ENCODE measurements at places on chromosomes 7 and 10.
A peak's percentile ranks its signal among the peaks of the same experiment; 100 is the strongest.

DNA sequence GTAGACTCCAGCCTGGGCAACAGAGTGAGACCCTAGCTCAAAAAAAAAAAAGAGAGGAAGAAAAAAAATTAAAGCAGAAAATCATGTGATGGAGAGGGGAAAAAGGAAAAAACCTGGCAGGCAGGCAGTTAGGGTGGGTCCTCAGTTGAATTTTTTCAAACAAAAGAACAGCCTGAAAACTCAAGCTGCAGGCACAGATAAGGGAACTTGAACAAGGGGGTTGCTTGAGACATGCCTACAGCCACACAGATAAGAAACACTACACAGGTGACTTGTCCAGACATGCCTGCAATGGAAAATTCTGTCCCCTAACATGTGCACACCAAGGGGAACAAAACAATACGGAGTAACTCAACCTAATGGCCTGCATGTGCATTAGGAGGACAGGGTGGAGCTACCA lies 19.2 kb downstream of the VIM start:
- no peak for DNase-seq

- no peak for DNase-seq
Observed at GRCh38 chr7:103094102-103094501, 19.2 kb downstream of the ARMC10 start.

- DNase-seq: peak; percentile 60
Observed at GRCh38 chr7:157432957-157433576, 96.3 kb downstream of the DNAJB6 start.

DNA sequence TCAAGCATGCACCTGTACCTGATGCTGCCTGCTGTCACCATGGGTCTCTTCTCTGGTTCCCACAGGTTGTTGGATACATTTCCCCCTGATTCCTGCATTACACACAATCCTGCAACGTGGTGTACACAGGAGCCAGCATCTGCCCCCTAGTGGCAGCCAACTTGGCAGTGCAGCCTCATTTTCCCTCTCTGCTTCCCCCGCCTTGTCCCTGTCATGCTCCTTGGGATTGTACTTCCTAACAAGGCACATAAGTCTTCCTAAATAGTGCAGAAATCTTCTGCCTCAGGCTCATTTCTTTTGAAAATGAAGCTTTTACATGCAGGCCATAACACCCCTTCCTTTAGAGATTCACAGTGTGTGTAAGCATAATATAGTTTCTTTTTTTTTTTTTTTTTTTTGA lies 387.5 kb downstream of the CCSER2 start:
- DNase-seq: peak; percentile 43

- no peak for DNase-seq
Observed at GRCh38 chr10:90914992-90915765, 5.7 kb downstream of the ANKRD1 start.

DNA sequence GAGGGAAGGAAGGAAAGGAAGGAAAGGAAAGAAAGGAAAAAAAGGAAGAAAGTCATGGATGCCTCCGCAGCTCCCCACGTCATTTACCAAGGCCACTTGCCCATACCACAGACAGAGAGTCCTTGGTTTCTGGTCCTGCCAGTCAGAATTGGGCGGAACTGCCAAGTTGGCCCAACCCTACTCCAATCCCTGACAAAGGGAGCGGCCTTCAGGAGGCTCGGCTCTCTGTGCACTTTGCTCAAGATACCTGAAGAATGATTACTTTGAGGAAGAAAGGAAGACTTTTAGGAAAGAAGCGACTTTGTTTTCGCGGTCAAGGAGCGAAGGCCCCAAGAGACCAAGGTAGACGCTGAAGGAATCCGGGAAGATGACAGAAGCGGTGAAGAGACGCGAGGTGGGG lies 49.1 kb upstream of the FXYD4 start:
- peak; percentile 69 for DNase-seq

- DNase-seq: no peak
Observed at GRCh38 chr10:124206616-124207015, 113.2 kb upstream of the CHST15 start.

GRCh38 chr10:119871881-119872609 lies 598 bp downstream of the MCMBP start:
- DNase-seq: peak; percentile 59

DNA sequence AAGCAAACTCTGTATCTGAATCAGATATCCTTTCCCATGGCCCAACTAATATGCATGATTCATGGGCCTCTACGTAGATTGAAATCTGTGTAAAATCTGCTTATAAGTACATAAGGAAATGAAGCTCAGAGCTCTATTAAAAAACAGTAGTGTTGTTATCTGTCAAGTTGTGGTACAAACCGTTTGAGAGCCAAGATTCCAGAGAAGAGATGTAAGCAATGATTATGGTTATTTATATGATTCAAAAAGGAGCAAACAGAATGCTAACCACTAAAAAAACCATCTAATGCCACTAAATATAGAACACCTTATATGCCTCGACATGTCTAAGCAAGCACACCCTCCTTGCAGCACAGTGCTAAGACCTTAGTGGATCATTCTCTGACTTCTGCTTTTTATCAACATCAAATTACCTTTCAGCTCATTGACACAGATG lies 26.6 kb downstream of the RPP38 start:
- peak; percentile 84 for DNase-seq

- DNase-seq: no peak
Observed at GRCh38 chr7:155858521-155859061, 46.3 kb upstream of the SHH start.

DNA sequence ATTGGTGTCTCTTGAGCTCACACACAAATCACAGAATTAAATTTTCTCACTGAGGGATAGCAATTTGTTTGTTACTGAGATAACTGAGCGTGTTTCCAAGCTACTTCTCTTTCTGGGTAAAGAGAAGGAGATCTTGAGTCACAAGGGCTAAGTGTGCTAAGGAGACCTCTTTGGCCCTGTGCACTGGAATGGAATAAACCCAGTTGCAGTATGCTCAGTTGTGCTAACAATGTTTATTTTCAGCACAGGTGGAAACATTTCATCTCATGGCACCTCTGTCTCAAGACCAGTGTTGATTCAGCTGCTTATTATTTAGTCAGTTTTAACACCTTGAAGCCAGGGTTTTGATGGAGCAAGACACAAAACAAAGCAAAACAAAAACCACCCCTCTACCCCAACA lies 22.5 kb upstream of the UBE2H start:
- DNase-seq: no peak

DNA sequence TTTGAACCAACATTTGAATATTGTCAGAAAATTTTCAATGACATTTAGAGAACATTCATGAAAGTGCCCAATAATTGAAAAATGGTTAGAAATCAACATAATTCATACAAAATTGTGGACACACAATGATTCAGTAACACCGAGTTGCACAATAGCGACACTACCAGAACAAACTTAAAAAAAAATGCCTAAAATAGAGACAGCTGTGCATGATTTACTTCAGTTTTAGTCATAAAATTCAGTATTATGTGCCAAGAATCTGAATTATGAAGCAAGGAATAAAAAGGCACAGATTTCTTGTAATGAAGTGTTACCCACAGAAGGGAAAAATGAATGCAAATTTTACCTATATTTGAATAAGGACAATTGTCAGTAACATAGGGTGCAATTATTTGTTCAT lies 396.0 kb downstream of the SEMA3D start:
- no peak for DNase-seq

DNA sequence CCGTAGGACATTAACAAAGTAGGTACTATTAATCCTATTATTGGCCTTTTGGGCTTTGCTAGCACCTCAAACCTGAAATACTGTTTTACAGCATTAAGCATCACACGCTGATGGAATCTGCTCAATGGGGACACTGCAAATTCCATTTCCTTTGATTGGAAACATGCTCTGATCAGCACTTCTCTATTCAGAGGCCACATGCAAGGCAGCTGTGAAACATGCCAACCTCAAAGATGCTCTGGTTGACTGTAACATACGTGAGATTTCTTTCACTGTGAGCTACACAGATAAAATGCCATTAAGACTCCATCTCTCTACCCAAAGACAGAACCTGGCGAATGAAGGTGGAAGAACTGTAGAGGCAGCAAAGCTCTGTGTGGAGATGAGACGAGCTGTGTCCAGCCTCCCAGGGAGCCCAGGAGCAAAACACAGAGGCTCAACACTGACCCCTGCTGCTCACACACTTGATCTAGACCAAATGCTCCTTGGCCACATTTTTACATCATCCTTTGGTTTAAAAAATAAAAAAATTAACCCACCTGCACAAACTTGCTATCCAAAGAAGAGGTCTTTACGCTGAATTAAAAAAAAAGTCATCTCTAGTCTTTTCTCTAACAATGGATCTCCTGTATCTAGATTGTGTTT lies 8.0 kb downstream of the RSU1 start:
- peak; percentile 28 for DNase-seq

DNA sequence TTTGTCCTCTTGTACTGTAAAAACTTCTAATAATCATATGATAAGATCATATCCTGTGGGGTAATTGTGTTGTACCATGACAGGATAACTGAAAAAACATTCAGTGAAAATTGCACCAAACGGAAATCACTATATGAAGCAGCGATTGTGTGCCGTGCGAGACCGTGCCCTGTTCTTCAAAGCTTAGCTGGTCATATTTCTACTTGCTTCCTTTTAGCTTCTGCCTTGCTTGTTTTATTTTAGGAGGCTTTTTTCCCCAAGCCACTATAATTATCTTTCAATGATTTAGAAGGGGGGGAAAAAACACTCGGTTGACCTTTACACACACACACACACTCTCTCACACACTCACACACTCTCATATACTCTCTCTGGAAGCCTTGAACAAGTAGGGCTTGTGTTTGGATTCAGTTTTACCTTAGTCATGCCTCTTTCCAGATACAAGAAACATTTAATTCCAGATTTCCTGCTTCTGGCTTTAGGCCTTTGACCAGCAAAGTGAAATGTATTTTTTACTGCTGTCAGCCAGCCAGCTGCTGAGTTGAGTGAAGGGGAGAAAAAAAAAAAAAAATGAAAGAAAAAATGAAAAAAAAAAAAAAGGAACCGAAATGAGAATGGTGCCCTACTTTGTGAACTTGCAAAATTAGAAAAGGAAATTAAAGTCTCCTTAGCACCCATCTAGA lies 181.4 kb downstream of the ARID5B start:
- DNase-seq: peak; percentile 40

- no peak for DNase-seq
Observed at GRCh38 chr7:4626318-4626845, 55.7 kb upstream of the FOXK1 start.

DNA sequence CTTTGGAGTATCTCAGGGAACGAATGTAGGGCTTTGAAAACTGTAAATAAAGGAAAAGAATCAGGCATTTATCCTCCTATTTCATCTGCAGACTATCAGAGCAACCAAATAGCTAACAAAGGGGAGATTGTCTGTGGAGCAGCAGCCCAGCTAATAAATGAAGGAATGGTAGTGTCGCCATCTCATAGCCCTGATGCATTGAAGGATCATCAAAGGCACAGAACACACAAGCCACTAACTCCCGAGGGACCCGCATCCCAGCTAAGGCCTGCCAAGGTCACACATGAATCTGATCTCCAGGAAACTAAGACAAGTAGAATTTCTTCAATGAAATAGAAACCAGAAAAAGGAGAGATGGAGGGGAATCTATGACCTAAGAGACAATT lies 38.2 kb downstream of the CALML5 start:
- no peak for DNase-seq

DNA sequence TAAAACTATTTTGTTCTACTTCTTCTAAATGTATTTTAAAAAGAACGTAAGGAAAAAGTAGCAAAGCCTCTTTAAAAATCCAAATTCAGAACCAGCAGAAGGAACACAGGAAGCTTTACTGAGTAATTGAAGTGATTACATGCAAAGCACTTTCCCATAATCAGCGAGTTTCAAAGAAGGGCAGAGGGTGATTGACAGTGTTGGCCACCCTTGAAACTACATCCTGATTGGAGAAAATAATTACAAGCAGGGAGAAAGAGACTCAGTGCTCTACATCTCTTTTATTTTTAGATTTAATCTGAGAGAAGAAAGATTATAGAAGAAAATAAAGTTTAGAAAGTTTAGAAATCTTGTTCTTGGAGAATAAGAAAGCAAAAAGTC lies 20.3 kb upstream of the HGF start:
- no peak for DNase-seq

DNA sequence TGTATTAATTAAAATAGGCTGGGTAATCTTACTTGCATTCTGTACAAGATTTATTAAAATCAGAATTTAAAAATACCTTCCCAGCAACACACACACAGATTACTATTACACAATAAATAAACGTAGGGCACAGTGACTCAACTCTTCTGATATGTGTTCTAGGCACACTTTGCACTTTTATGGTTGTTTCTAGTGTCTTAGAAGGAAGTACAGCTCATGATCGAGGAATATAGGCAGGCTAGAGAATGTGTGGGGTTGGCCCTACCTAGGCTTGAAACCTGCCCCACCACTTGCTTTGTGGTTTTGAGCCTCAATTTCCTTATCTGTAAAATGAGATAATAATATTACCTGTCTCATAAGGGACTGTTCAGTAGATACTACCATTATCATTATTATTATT lies 30.5 kb downstream of the ARMC3 start:
- no peak for DNase-seq

GRCh38 chr7:96899108-96899507 lies 106.2 kb upstream of the DLX6 start:
- DNase-seq: no peak

GRCh38 chr10:114538181-114538906 lies 119.7 kb downstream of the ABLIM1 start:
- no peak for DNase-seq

GRCh38 chr10:13146379-13146778 lies 15.0 kb upstream of the MCM10 start:
- no peak for DNase-seq

GRCh38 chr10:113045147-113046055 lies 95.4 kb downstream of the TCF7L2 start:
- no peak for DNase-seq

DNA sequence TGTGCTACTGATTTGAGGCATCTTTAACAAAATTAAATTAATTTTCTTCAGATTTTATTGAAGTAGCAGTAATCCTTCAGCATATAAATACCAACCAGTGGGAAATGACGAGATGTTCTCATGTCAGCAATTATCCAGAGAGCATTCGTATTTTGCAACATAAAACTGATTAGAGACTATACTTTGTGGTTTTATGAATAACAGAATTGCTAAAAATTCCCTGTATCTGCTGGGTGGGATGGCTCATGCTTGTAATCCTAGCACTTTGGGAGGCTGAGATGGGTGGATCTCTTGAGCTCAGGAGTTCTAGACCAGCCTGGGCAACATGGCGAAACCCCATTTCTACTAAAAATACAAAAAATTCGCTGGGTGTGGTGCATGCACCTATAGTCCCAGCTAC lies 56.9 kb downstream of the ATAD1 start:
- no peak for DNase-seq
